AG08395 (cell line): ENCODE measurements at places on chromosomes 1 and 21.

DNA sequence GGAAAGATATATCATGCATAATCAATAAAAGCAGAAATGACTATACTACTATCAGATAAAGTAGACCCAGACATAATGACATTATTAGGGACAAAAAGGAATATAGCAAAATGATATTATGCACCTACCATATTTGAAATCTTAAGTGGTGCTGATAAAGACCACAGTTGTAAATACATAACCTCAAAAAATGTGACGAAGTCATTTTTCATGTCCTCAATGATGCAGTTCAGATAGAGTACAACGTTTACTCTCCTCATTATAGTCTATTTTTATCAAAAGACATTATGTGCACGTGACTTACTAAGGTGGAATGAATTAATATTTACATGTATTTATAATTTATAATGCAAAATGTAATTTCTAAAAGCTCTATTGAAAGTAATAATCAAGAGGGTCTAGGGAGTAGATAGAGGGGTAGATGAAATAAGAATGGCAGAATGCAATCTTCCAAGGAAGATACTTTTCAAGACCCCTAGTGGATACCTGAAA lies 61.7 kb upstream of the TNFSF4 start:
- no peak for DNase-seq

- DNase-seq: no peak
These were observed 2.2 kb downstream of the TACSTD2 start for GRCh38 chr1:58574816-58575215.

DNA sequence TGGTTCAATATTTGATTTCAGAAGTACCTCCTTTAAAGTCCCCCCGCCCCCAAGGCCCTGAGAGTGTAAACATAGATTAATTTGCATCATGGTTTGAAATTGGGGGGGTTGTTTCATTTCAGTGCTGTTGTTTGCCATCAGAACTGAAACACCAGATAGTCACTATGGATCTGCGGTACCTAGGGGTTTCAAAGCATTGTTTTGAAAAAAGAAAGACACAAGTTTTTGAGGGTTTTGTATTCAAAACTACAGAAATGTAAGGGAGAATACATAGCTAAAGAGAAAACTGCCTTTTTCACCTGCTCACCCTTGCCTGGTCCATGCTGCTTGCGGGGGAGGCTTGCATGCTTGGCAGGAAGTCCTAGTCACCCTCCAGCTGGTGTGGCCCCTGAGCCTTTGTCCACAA lies 59.3 kb downstream of the ACP6 start:
- no peak for DNase-seq

- DNase-seq: no peak
These were observed 116.7 kb downstream of the XCL2 start for GRCh38 chr1:168427051-168427450.

- no peak for DNase-seq
These were observed 127.3 kb downstream of the CAMTA1 start for GRCh38 chr1:6912518-6912917.

GRCh38 chr1:115982400-115982799 lies 6.1 kb downstream of the SLC22A15 start:
- no peak for DNase-seq

- DNase-seq: no peak
These were observed 43.8 kb downstream of the XPR1 start for GRCh38 chr1:180675586-180675985.

- DNase-seq: peak; percentile 30
These were observed 61.2 kb upstream of the CCDC190 start for GRCh38 chr1:162922201-162922600.

DNA sequence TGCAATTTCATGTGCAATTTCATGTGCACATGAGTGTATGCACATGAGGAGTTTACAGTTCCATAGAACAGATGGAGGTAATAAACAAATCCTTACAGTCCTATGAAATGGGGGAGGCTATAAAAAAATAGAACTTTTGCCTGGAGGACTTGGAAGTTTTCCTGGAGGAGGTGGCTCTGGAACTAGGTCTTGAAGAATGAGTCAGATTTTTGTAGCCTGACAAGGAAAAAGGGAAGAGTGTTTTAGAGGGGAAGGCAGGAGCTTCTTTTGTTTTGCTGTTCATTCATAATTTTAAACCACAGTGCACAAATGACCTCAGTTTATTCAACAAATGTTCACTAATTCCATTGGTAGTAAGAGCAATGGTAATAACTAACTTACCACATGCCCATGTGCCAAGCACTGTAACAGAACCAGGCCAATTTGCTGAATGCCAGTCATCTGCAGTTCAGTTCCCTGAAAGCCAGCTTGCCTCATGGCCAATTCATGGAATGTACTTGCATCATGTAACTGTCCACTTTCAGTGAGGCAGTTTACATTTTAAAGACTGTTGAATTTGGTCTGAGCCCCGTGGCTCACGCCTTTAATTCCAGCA lies 2.7 kb downstream of the DIO1 start:
- peak; percentile 84 for DNase-seq

- no peak for DNase-seq
These were observed 33.6 kb downstream of the COL18A1 start for GRCh38 chr21:45438391-45439145.

GRCh38 chr1:231705806-231706760 lies 79.5 kb downstream of the DISC1 start:
- no peak for DNase-seq

GRCh38 chr1:19981507-19982312 lies 2.3 kb upstream of the PLA2G2A start:
- DNase-seq: no peak

DNA sequence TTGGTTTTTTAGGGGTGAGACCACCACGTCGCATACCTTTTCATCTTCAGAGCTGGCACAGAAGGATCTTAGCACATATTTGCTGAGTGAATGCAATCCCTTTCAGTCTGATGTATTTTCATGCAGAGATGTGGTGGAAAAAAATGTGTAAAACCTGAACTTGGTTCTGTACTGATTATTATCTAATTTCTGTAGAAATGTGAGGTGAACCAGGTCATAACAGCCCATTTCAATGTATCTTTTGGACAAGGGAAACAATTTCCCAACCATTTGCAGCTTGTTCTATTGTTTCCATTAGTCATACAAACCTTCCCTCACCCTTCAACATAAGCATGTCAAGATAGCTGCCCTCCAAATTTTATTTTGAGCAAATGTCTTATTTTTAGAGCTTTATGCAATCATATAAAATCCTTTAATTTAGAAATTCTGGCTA lies 46.8 kb upstream of the RUNX1 start:
- peak; percentile 27 for DNase-seq

- DNase-seq: no peak
These were observed 25.2 kb downstream of the STPG1 start for GRCh38 chr1:24388331-24388885.

DNA sequence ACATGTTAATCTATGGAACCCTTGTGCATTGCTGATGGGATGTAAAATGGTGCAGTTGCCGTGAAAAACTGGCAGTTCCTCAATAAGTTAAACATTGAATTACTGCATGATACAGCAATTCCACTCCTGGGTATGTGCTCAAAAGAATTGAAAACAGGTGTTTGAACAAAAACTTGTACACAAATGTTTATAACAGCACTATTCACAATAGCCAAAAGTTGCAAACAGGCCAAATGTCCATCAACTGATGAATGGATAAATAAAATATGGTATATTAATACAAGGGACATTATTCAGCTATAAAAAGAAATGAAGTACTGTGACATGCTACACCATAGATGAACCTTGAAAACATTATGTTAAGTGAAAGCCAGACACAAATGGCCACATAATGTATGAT lies 17.7 kb upstream of the SRSF10 start:
- no peak for DNase-seq

DNA sequence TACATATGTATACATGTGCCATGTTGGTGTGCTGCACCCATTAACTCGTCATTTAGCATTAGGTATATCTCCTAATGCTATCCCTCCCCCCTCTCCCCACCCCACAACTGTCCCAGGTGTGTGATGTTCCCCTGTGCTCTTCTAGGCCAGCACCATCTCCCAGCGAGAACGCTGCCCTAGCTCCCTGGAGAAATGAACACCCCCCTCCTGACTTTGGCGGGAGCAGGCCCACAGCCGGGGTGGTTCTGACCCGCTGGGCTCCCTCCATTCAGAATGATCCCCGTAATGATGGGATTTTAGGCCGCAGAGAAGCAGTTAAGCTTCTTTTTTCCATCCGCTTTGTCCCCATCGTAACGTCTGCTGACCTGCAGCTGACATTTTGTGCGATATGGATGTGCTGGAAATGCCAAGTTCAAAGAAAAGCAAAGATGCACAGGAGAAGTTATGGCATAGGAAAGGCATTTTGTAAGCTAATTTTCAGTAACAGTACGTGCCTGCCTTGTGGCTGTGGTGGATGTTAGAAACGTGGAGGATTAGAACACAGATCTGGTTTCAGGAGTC lies 39.3 kb downstream of the ELK4 start:
- no peak for DNase-seq

GRCh38 chr1:177328251-177328650 lies 157.5 kb downstream of the BRINP2 start:
- no peak for DNase-seq

GRCh38 chr1:11704691-11705475 lies 13.4 kb downstream of the DRAXIN start:
- DNase-seq: no peak

DNA sequence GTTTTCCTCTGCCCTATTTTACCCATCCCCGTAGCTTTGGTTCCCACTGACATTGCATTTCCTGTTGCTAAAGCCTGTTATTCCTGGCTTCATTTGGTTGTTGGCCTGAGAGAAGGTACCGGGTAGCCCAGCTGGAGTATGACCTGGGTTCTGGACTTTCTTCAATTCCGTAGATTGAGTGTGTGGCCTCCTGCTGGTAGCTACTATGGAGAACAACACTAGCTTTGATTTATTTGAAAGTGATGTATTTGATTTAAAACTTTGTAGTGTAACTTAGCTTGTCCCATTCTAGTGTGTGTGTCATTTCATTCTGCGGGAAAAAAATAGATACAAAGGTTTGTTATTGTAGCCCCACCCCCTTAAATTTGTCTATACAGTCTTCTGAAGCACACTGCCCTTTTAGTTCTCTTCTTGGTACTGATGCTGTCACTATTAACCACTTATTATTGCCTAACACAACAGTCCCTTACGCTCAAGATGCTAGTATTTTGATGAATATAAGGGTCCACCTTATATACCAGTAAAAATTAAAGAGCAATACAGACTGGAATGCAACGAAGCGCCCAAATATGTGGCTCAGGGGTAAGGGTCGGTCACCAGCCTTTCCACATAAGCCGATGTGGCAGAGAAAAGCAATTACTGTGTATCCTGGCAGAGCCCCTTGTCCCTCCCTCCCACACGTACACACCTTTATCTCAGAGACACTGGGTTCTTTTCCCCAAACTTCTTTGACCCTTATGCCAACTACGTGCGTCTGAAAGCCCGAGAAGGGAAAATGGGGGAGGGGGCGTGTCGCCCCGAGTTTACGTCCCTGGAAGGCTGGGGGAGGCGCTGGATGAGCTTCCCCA lies 643 bp upstream of the MOV10 start:
- DNase-seq: peak; percentile 56

GRCh38 chr1:61853583-61853982 lies 111.3 kb downstream of the PATJ start:
- DNase-seq: peak; percentile 22

- DNase-seq: peak; percentile 95
These were observed 10.0 kb downstream of the YBEY start for GRCh38 chr21:46295996-46296752.

DNA sequence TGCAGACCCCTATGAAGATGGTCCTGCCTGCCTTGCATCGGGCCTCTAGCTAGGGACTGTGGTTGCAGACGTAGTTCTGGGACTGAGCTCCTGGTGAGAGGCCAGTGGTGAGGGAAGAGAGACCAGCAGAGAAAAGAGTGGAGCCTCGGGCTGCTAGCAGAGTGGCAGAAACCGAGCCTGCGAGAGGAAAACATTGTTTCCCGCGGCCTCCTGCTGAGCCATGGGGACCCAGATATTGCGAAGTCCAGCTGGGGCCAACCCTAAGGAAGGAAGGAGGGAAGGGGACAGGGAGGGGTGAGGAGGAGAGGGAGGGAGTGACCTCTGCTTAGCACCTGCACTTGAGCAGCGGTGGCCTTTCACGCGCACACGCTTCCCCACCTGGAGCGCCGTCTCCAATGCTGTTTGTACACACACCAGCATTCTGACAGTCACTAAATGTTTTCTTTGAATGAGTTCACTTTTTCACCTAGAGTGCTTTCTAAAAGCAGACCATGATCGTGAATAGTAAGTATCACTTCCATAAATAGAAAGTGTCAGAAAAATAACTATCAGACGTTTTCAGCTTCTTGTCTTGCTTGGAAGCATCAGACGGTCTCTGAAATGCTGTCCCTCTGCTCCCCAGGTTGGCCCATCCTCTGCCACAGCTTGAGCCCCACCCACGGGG lies 2.5 kb upstream of the FNDC10 start:
- DNase-seq: no peak

- no peak for DNase-seq
These were observed 243.7 kb downstream of the NPHP4 start for GRCh38 chr1:5748286-5749225.

DNA sequence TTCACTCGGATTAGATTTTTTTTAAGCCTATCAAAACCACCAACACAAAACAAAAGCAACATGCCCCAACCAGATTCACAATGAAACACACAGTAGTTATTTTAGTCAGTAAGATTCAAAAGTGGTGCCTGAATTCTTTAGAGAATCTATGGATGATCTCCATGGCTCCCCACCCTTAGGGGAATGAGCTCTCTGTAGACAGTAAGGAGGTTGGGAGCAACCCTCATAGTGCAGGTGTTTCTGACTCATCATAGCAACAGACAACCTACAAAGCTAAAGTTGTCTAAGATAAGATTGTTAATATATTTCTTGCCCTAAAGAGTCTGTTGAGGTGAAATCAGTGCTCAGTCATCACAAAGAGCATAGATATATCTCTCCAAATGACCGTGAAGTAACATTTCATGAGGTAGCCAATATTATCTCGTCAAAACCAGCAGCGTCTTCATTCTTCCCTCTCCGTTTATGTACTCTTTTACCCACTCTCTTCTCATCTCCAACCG lies 78.3 kb downstream of the ADAMTS1 start:
- no peak for DNase-seq
